ENCODE measurements at places on chromosomes 12 and 14.

GRCh38 chr12:46269429-46270241 lies 792 bp upstream of the SLC38A1 start:
- DNase-seq: peak; percentile 64

GRCh38 chr14:30387871-30388270 lies 171.1 kb upstream of the G2E3 start:
- no peak for DNase-seq

DNA sequence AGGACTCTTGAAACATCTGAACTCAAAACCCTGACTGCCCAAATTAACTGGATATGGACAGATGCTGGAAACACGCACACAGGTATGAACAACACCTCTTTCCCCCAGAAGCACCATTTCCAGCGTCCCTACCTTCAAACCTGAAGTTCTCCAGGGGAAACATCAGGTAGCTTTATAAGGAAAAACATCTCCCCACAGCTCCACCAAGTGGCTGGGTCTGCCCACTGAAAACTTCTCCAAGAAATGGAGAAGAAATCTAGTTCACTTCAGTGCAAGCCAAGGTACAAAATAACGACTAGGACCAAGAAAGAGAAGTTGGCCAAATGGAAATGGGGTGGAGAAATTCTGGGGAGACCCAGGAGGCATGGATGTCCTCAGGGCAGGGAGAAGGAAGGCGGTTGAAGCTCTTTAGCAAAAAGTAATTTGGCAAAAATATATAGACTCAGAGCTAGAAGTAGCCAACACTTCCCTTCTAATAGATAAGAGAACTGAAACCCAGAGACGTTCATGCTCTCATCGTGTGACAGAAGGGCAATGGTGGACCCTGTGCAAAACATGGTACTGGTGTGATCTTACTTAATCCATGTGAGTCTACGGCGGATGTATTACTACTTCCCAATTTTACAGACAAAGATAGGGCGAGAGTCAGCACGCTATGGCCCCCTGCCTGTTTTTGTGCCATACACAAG lies 10.5 kb upstream of the NUAK1 start:
- no peak for DNase-seq

DNA sequence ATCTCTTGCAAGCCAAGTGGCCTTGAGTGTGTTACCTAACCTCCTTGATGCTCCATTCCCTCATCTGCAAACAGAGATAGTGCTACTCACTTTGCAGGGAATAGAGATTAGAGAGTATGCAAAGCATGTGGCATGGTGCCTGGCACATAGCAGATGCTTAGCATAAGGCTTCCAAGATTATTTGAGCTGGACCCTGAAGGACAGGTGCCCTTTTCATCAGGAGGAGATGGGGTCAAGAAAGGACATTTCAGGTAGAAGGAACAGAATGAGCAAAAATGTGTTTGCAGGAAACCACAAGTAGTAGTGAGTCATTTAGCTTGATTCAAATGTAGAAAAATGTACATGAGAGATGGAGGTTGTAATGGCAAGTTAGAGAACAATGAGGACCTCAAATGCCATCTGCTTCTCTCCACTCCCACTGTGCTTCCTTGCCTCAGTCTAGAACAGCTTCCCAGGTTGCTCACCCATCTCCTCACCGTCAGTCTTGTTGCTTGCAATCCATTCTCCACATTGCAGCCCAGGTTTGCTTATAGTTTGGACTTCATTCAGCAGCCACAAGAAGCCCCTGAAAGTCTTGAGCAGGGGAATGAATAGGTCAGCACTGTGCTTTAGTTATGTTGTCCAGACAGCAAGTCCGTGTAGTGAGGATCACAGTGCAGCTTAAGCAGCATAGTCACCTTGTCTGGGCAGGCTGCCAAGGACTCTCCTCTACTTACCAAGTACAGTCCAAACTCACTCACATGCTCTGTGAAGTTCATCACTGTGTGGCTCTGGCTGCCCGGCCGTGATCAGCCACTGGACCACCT lies 536.3 kb upstream of the CCDC196 start:
- peak; percentile 34 for DNase-seq

All from activated T-cell treated with anti-CD3 and anti-CD28 coated beads for 48 hours (primary cell).